ENCODE measurements at places on chromosomes 6 and 20.

- no peak for DNase-seq
These were observed 32.7 kb downstream of the ROS1 start for GRCh38 chr6:117393045-117393444.

- peak; percentile 71 for DNase-seq
These were observed 58.4 kb downstream of the EZR start for GRCh38 chr6:158760618-158761250.

GRCh38 chr20:34907616-34908469 is 31.4 kb downstream of the ACSS2 start:
- no peak for DNase-seq

DNA sequence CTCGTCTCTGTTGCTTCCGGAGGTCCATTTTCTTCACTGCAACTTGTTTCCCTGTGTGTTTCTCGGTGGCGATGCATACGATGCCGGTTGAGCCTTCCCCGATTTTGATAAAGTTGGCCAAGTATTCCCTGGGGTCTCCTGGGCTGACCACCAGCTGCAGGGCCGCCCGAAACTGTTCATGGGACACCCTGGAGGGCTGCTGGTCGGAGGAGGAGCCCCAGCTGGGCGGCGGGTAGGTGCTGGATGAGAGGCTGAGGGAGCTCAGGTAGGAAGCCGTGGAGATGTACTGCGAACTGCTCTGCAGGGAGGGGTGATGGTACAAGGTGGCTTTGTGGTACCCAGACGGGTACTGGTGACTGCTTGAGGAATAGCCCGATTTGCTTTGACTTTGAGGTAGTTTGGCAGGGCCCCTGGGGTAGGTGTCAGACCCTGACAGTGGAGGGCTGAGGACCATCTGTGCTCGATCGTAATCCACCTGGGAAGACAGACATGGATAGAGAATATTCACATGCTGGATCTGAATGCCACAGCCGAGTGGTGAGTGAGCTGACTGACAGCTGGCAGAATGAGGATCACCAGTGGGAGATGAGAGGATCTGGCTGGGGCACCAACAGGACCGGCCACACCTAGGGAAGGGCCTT is 51.6 kb downstream of the LAMP5 start:
- DNase-seq: no peak

DNA sequence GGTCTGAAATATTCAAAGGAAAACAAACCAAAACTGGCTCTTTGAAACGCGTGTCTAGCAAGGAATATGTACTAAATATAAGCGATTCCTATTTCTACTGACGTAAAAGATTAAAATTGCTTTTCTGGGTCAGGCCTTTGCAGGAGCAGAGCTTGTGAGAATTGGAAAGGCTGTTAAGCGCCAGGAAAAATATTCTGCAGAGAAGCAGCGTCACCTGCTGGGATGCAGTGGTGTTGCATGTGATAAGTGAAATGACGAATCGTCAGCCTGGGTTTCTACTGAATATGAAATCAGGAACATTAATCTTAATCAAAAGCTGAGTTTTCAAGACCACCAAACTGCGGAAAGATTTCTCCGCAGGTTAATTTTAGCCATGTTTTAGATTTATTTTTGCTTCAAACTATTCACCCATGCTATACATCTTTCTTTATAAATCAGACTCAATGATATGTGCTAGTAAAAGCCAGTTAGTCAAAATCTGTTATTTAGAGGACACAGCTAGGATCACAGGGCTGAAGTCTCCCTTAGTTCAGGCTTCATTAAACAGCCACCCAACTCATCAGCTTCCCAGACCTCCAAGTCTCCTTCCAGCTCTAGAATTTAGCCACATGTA is 67.4 kb downstream of the ALDH8A1 start:
- peak; percentile 81 for DNase-seq

GRCh38 chr20:47456952-47457724 is 44.5 kb upstream of the NCOA3 start:
- no peak for DNase-seq

GRCh38 chr6:901696-902460 is 208.9 kb upstream of the EXOC2 start:
- no peak for DNase-seq

- no peak for DNase-seq
These were observed 2.4 kb upstream of the AHCY start for GRCh38 chr20:34305333-34306230.

- no peak for DNase-seq
These were observed 387.8 kb upstream of the GJE1 start for GRCh38 chr6:141744971-141745370.

GRCh38 chr6:71238351-71238750 is 50.3 kb upstream of the OGFRL1 start:
- no peak for DNase-seq

DNA sequence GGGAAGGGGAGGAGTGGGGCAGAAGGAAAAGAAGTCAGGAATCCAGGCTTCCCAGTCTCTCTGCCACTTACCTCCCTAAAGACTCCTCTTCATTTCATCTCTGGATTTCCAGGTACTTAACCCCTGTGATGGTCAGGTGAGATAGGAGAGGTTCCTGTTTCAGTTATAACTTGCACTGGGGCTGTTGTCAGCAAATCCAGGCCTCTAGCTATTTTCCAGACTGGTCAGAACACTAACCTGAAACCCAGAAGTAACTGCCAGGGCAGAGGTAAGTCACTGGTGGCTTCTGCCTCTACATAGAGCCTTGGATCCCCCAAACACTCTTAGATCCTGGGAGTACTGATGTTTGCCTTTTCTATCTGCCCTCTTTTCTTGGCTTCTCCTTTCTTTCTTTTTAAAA is 233.5 kb upstream of the TAB2 start:
- no peak for DNase-seq

DNA sequence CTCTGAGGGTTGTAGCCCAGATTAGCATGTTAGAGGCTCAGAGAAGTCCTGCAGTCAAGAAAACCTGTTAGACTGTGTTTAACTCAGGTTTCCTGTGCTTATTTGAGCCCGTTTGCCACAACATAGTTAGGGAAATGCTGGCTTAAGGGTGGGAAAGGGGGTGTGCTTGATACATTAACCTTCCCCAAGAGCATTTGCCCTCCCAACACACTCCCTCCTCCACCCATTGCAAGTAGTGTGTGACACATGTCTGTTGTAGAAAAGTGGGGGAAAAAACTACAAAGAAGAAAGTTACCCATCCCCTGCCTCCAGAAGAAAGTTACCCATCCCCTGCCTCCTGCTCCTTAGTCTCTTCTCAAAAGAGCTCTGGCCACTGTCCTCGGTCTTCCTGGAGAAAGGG is 36.8 kb upstream of the MRPS18A start:
- no peak for DNase-seq

- DNase-seq: peak; percentile 48
These were observed 284.5 kb downstream of the PRKN start for GRCh38 chr6:162443101-162443500.

DNA sequence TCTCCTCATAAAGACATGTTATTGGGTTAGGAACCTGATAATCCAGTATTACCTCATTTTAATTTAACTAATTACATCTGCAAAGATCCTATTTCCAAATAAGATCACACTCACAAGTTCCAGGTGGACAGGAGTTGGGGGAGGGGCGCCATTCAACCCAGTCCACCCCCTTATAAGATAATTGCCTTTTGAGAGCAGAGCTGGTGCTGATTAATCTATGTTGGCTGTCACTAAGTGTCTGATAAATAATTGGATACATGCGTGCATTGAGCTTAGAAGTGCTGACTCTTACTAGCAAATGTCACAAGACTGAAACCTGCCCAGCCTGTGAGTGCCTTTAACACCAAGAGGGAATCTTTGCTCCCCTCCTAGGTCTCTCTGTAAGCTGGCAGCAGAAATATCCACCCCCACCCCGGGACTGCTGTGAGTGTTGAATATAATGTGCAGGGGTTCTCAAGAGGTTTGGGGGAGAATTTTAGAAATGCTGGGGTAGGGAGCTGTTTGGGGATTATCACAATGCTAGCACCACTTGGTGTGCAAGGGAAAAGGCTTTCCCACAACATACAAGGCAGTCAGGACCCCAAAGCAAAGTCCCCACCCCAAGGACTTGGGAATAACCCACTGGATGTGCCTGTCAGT is 87.5 kb downstream of the ANKRD60 start:
- no peak for DNase-seq

DNA sequence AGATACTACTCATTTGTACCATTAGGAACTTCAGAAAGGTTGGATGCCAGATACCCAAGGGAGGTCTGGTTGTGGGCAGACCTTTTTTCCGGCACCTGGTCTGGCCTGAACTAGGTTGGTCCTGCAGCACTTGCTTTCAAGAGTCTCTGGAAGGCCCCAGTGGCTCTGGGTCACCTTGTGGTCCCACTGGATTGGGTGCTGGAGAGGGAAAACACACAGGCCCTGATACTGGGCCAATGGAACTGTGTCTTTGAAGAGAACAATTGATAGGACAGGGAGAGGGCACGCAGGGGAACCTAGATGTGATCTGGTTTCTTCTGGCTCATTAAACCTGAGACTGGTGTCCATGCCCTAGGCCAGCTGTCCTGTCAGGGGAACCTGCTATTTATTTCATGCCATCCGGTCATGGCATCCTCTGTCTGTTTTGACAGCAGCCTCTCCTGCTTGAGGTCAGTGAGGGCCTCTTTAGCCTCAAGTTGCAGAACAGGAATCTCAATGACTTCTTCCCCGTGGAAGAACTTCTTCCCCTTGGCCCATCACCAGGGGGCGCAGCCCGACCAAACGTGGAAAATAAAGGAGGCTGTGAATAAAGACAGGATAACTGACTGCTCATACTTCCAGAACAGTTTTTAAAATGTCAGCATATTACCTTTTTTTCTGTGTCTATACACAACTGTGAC is 25.0 kb downstream of the TAF8 start:
- peak; percentile 70 for DNase-seq
